ENCODE measurements at places on chromosomes 11 and 22.

DNA sequence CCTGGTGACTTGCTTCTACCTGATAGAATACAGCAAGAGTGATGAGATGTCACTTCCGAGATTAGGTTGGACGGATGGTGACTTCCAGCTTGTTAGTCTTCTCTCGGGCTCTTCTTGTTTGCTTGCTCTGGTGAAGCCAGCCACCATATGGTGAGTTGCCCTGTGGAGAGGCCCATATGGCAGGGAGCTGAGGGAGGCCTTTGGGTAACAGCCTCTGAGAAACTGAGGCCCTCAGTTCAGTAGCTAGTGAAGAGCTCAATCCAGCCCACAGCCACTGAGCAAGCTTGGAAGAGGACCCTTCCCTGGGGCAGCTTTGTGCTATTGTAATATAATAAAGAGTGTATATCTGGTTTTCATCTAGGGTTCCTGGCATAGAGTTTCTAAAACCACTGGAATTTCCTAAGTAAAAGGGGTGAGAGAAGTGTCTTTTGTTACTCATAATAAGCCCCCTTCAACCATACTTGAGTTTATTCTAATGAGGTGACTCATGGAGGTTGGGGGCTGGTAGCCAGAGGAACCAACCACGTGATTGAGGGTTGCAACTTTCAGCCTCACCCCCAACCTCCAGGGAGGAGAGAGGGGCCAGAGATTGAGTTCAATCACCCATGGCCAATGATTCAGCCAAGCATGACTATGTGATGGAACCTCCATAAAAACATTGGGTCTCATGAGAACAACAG, 8.0 kb upstream of the TPCN2 start:
- DNase-seq, result peak; percentile 92

- DNase-seq, result no peak
Observed at GRCh38 chr11:67315325-67315909, 12.1 kb downstream of the SSH3 start.

- DNase-seq, result no peak
Observed at GRCh38 chr22:39984006-39984405, 10.7 kb upstream of the FAM83F start.

DNA sequence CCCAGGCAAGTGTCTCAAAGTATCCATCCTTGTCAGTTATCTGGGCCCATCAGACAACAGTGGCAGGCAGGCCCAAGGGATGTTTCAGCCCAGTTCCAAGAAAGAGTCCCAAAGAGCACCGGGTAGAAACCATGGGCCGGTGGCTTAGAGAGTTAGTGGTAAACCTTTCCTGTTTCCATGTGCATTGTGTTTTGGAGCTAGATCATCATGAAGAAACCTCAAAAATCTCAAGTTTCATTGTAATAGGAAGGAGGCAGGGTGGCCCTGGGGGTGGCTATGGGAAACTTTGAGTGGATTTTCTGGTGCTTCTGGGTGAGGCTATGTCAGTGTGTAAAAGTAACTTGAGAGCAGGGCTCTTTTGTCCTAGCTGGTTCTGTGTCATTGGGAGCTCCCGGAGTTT, 68.1 kb downstream of the UBASH3B start:
- peak; percentile 46 for DNase-seq

DNA sequence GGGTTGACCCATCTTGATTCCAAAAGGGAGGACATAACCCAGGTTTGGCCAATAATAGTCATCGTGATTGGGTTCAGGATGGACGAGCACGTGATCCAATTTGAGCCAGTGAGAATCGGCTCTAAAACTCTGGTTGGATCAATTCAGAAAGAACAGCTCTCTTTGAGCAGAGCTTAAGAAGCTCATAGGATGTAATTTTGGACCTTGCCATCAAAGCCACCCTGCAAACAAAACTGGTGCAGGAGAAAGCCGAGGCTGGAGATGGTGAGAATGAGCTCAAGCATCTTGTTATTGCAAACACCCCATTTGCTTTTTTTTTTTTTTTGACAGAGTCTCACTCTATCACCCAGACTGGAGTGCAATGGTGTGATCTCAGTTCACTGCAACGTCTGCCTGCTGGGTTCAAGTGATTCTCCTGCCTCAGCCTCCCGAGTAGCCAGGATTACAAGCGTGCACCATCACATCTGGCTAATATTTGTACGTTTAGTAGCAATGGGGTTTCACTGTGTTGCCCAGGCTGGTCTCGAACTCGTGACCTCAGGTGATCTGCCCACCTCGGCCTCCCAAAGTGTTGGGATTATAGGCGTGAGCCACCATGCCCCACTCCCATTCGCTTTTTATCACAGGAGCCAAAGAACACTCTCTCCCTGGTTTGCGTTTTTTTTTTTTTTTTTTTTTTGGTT, 13.8 kb upstream of the MIAT start:
- no peak for DNase-seq

- no peak for DNase-seq
Observed at GRCh38 chr22:31354515-31354914, 8.4 kb upstream of the PATZ1 start.

- no peak for DNase-seq
Observed at GRCh38 chr11:9148727-9149126, 57.3 kb upstream of the SCUBE2 start.

DNA sequence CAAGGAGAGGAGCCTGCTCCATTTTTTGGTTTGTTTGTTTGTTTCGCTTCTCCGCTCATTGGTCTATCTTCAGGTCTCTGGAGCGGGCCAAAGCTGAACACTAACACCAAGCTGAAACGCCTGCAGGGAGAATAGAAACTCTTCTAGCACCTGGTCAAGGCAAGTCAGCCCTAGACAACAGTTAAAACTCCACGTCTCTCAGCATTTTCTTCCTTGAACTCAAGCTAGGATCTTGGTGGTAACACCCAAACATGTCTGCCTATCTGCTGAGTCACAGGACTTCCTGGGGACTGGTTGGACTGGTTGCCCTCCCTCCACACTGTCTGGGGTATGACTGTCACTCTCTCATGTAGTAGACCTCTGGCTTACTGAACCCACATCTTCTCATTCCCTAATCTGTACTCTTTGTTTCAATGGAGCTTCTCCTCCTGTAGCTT, 23.9 kb upstream of the RBFOX2 start:
- DNase-seq, result peak; percentile 92

DNA sequence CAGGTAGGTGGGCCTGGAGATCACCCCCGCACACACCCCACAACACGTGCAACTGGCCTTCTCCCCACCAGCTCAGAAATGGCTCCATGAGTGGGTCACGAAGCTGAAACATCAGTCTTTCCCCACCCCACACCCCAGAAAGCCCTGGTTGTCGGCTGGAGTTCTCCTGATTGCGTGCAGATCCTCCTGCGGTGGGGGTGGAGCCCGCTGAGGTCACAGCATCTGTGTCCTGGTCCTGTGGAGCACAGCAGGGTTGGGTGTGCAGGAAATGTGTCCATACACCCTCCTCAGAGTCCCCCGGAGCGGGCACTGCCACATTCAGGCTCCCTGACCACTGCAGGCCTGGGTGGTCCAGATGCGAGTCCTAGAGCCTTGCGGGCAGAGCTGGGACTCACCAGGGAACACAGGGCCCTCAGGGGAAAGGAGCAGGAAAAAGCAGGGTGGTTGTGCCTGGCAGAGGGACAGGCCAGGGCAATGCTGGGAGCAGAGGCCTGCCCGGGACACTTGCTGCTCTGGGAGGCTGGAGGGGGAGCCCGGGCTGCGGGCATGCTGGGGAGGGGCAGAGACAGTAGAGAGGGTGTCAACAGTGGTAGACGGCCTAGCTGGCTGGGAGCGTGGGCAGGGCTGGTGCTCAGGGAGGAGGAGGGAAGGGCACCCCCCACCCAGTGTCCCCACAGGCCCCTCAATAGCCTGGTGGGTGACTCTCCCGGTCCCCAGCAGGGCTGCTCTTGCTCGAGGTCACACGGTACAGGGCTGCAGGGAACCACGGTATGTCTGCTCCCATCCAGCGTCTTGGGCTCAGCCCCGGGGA, 42.4 kb upstream of the PPARA start:
- DNase-seq, result peak; percentile 47
